ENCODE measurements at places on chromosomes 12 and 14.

DNA sequence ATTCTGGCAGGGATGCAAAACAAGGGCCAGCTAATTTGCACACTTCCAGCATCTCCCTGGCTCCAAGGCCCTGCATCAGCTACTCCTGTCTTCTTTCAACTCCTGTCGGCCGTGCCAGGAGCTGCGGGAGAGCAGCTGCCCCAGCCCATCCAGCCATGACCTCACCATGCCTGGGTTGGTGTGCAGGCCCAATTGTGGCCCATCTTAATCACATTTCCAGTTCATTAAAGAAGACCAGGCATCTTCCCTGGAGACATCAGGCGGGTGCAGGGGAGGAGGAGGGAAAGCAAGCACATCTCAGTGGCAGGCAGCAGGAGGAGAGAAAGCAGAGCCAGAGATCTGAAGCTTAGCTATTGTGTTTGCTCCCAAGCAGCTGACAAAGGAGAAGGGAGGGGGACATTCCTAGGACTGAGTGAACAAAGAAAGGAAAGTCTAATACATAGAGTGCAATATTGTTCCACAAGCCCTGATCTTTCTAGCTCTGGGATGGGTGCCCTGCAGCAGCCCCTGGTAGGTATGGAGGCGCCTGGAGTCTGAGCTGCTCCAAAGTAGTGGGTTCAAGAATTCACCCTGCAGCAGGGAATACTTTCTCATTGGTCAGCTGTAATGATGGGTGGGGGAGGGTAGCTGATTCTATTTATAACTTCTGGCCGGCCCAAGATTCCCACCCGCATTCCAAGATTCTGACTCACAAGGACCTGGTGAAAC is 40.1 kb downstream of the VWF start:
- peak; percentile 43 for DNase-seq

DNA sequence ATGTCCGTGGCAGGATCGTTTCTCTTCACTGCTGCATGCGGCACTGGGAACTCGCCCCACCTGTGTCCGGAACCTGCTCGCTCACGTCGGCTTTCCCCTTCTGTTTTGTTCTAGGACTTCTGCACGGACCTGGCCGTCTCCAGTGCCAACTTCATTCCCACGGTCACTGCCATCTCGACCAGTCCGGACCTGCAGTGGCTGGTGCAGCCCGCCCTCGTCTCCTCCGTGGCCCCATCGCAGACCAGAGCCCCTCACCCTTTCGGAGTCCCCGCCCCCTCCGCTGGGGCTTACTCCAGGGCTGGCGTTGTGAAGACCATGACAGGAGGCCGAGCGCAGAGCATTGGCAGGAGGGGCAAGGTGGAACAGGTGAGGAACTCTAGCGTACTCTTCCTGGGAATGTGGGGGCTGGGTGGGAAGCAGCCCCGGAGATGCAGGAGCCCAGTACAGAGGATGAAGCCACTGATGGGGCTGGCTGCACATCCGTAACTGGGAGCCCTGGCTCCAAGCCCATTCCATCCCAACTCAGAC is 1.2 kb downstream of the FOS start:
- DNase-seq, result no peak

DNA sequence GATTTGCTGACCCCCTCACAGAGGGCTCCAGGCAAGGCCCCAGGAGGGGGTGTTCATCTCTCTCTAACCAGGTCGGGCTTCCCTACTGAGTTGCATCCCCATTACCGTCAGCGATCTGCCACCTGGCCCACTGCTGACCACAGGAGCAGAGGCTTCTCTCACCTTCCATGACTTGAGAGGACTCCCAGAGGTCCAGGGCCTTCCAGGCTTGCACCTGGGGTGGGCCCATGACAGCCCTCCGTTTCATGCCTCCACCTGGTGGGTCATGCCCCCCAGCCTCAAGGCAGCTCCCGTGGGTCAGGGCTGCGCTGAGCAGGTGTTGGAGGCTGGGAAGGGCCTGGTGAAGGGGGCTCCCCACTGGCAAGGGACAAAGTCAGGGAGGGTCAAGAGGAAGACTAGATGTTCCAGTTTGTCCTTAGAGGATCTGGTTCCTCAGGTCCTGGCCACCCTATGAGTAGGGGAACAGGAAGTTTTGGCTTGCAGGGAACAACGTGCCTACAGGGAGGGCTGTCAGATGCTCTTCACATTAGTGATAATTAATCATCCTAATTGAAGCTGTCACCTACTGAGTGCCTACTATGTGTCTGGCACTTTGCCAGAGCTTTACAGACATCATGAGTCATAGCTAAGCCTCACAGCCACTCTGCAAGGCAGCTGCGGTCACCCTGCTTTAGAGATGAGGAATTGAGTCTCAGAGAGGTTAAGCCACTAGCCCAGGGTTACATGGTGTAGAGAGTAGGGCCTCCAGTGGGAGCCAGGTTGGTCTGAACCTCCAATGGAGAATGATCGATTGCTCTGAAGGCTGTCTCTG is 13.8 kb downstream of the NFKBIA start:
- no peak for DNase-seq

GRCh38 chr14:53993920-53994607 is 37.4 kb upstream of the BMP4 start:
- no peak for DNase-seq

DNA sequence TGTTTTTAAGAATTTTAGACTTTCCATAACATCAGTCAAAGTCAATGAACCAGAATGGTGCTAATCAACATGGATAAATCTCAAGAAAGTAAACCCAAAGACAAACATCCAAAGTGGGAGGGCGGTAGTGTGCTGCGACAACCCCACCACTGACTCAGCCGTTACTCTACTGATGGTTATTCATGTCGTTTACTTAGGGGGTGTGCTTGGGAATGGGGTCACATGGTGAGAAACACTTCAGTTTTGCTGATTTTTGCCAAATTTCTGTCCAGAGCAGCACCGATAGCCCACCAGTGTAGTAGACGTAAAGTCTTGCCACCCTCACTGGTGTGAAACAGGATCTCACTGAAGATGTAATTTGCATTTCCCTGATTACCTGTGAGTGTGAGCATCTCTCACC is 99.9 kb downstream of the ADGRD1 start:
- DNase-seq, result no peak

DNA sequence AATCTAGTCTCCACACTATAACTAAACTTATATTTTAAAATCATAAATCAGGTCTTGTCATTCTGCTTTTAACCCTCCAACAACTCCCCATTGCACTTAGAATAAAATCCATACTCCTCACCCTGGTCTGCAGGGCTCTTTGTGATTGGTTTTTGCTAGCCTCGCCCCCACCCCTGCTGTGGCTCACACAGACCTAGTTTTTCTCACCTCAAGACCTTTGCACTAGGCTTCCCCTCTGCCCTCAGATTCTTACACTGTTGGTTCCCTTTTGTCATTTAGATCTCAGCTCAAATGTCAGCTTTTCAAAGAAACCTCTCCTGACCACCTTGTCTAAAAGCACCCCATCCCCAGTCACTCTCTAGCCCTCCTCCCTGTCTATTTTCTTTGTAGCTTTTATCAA is 10.7 kb upstream of the LHX5 start:
- no peak for DNase-seq

DNA sequence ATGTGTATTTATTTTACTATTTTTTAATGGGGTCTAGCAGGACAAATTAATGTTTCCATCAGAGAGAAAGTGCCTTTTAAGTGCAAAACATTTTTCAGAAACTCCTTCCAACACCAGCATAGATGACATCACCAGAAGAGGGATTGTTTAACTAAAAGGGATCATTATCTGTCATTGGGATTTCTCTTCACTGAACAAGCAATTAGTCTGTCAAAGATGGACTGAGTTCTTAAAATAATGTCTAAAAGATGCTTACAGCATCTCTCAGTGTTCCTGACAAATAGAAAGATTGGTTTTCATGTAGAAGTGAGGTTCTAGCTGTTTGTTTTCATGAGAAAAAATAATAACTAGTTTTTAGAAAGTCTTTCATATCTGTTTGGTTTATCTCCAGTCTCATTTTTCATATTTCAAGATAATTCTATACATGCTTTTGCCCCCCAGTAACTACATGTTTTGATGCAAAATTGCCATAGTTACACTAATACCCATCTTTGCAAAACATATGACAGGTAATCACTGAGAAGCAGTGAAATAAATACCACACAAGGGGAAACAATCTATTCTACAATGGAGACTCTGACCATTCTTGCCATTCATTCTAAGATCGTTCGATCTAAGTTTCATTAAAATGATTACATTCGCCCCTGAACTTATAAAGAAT is 850.3 kb downstream of the GALC start:
- DNase-seq, result no peak

DNA sequence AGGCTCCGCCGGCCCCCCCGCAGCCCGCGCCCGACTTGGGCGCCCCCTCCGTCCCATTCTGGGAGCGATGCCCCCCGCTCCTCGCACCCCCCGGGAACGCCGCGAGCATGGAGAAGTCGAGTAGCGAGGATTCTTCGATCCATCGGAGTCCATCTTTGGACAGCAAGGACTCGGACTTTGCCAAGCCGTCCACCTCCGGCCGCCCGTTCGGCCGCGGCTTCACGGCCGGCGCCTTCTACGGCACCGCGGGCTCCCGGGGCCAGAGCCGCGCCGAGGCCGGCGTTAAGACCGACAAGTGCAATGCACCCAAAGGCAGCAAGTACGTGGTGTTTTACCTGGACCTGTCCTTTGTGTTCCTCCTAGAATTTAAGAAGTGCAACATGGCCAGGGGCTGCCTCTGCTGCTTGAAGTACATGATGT is 123.6 kb downstream of the TSPAN9 start:
- no peak for DNase-seq

GRCh38 chr12:120125792-120126634 is 9.5 kb upstream of the RAB35 start:
- no peak for DNase-seq

- DNase-seq, result no peak
Measured at GRCh38 chr14:36099619-36100018, 76.9 kb downstream of the PTCSC3 start.

DNA sequence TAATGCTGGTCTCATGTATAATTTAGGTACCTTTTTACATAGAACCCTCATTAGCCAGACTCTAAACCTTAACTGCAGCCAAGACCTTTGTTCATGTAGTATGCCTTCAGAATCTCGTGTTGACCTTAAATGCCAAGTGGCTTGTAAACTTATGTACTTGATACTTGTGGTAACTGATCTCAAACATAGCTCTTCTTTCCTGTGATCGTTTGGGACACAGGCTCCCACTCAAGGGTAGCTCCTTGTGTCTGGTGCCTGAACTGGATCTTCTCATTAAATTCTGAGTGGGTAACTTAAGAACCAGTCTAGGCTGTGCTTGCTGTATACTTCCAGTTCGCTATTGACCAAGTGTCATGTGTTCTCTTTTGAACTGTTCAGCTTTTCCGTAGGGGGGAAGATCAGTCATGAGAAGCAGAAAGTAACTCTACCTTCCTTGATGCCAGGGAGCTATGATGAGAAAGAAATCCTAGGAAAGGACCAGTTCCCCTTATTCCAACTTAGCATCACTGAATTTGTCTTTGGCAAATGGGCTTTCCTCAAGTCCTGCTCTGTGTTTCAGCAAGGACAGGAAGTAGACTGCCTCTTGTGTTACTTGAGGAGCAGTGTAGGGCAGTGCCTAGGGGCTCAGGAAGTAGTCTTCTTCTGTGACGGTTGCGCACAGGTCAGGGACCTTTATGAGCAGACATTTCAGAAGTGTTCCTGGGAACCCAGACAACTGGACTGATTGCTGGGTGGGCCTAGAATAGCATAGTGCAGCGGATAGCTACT is 2.5 kb downstream of the LGALS3 start:
- DNase-seq, result no peak

DNA sequence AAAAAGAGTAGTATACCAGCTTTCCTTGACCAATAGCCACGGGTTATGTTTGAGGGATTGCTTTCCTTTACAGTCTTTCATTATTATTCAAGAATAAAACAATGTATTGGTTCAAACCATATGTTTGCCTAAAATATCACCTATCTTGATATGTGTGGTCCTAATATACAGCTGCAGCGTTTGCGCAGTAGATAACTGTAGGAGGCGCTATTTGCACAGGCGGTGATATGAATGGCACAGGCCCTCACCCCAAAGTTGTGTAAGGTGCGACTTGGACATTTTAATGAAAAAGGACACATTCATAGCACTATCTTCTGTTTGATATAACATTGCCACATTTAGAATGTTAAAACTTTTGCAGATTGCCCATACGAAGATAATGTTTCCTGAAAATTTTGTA is 298.4 kb downstream of the TRHDE start:
- DNase-seq, result no peak

DNA sequence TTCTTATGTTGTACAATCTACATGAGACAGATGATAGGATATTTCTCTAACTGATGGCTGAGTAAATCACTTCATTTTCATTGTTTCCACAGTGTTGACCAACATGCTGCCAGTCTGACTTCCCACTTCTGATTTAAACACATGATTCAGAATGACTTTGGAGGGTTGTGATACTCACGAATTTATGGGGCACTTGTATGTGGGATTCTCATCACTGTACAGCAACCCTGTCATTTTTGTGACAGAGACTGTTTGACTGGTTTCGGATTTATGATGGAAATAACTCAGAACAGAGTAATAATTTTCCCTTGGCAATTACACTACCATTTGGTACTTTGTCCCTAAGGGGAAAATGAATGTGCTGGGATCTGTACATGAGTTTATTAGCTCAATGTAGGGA is 333.8 kb downstream of the TRHDE start:
- no peak for DNase-seq

DNA sequence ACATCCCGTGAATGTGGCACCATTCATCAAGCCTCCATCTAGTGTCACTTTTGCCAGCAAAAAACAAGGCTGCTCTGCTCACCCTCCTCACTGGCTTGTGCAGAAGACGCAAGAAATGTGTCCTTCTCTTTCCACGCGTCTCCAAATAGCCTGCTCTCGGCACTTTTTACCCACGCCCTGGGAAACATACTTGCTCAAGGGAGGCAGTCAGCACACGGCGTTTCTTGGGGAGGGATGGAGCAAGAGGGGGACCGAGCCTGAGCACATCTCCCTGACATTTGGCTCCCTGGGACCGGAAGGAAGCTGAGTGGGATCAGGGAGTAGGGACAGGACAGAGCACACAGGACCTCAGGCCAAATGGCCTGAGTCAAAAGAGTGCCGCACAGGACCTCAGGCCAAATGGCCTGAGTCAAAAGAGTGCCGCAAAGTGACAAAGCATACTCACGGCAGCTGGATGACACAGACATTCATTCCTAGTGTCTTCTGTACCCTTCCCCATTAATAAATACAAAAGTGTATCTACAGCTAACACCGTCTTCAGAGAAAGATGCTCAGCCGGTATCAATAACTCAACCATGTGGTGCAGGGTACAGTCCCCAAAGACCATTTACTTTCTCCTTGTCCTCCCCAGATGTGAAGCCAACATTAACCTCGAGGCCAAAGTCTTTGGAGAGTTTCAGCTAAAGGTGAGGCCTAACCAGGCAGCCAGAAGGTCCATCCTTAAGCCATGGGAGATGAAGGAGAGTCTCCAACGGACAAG is 7.1 kb downstream of the BCL11B start:
- no peak for DNase-seq

DNA sequence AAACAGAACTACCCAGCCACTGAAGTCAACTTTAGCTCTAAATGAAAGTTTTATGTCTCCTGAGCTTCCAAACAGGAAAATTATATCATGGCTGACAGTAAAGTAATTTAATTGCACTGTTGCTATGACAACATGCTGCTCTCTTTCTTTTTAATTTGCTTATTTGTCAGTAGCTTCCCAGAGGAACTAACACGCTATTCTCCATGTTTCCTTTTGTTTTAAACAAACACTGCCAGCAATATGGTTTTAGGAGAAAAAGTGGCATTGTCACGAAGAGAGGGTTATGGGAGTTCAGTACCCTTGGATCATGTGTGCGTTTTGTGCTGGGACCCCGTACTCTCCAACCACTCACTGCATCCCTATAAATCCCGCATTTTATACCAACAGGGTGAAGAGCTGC is 1.9 kb downstream of the FOXN3 start:
- DNase-seq, result no peak

GRCh38 chr14:65156568-65157366 is 54.5 kb upstream of the MAX start:
- DNase-seq, result no peak
